ENCODE measurements at places on chromosomes 3 and 15.

- DNase-seq, result no peak
These were observed 25.1 kb upstream of the FSIP1 start for GRCh38 chr15:39807791-39808190.

GRCh38 chr3:40765884-40766283, 241.1 kb downstream of the ZNF621 start:
- no peak for DNase-seq

GRCh38 chr15:79896131-79896633, 632 bp downstream of the MTHFS start:
- DNase-seq, result no peak

DNA sequence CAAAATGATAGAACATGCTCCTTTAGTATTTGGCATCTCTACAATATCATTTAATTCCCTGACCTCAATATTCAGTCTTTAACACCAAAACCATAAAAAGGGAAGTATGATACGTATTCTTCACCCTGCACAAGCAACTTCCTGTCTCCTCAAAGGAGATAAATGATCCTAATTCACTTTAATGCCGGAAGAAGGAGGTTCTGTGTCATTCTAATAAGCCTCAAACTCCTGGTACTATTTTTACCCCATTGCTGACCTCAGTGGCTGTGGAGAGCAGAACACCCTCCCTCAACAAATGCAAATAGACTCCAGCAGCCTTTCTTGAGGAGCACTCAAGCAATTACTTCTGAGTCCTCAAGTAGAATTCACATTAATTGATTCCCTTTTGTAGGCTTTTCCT, 173.3 kb downstream of the TMEM108 start:
- DNase-seq, result no peak

DNA sequence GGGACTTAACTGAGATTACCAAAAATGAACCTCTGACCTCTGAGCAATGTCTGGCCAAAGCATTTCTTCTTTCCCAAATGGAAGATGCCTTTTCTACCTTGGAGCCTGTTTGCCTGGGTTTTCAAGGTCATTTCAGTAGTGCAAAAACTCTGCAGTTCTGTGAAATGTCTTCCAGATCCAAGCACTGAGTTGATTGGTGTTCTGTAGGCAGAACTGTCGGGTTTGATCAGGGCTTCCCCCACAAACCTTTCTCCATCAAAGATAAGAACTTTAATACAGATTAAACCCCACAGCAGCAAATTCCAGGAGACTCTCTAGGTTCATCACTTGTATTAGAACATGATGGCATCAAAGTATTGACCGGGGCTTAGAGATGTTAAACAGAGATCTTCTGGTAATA, 192.7 kb upstream of the TOPAZ1 start:
- no peak for DNase-seq

- DNase-seq, result no peak
These were observed 34.3 kb downstream of the ZXDC start for GRCh38 chr3:126441256-126441880.

- no peak for DNase-seq
These were observed 29.7 kb downstream of the MINDY4B start for GRCh38 chr3:150875548-150875947.

DNA sequence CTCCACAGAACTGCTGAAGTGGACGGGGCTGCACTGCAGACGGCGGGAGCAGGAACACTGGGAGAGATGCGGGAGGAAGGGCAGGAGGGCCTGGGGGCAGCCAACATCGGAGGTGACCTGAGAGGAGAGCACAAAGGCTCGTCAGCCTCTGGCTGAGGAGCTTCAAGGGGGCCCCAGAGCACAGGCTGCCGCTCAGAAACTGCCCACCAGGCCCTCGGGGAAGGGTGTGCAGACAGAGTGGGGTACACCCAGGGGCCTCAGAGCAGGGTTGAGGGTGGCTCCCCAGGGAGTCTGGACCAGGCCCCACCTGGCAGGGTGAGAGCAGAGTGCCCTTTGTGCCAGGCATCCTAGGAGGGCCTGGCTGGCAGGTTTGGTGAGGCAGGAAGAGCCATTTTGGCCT, 14.7 kb upstream of the RHO start:
- DNase-seq, result no peak

DNA sequence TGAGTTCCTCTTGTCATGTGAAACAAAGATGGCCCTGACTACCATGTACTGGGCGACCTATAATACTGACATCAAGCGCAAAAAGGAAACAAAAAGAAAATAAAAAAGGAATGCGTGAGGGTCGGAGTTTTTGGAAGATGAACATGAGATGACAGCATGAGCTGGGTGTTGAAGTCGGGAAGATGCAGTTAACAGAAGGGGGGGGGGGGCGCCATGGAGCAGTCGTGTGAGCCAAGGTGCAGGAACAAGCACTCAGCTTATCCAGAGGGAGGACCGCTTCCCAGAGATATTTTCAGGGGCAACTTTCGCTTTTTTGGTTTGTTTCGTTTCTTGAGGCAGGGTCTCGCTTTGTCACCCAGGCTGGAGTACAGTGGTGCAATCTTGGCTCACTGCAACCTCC, 110.2 kb downstream of the RORA start:
- DNase-seq, result peak; percentile 26

- DNase-seq, result no peak
These were observed 74.2 kb upstream of the FBN1 start for GRCh38 chr15:48719668-48720067.

GRCh38 chr3:132695422-132695821, 26.8 kb downstream of the NPHP3 start:
- DNase-seq, result no peak

DNA sequence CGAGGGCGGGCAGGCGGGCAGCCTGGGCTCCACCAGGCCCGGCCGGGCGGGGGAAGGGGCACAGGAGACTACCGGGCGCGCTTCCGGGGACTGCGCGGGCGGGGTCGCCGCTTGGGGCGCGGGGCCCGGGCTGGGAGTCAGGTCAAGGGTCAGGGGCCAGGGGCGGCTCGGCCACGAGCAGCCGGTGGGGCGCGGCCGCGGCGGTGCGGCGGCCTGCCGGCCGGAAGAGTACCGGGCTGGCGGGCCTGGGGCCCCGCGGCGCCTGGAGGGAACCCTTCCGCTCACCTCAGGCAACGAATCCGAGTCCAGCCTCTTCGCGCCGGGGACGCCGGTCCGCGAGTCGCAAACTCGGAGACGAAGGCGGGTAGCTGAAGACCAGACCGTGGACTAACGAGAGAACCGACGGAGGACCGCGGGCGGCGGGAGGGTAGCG, 225 bp downstream of the RHOA start:
- DNase-seq, result no peak

DNA sequence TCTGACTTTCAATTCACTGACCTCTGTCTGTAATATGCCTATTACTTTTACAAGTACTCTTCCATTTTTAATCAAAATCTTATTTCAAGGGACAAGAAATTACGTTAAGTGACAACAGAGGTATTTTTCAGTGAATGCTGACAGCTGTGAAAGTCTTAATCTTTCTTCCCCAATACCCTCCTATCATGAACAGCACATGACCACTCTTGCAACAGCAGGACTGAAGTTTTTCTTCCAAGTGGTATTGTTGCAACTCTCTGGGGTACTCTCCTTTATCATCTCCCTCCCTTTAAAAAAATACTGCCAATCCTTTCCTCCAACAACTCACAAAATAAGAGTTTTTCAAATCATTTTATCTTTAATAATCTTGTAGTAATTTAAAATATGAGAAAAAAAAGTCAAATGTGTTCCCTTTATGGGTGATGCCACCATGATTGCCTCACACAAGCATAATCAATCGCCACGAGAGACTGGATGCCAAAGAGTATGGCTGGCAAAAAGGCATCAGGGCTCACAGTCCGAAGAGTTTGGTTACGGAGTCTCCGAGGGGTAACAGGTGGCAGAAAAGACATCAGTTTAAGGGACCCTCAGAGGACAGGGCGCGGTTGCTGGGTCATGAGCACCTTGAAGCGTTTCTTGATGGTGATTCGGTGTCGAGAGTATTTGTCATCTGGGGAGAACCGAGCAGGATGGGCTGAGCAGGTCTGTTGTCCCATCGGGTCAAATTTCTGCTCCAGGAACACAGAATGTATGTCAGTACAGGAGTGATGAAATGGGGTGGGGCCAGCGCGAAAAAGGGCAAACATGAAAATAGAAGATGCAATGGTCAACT, 1.3 kb downstream of the NOP10 start:
- DNase-seq, result no peak

- DNase-seq, result no peak
These were observed 42.9 kb downstream of the RPN1 start for GRCh38 chr3:128607710-128608048.

GRCh38 chr15:63052961-63053698, 10.6 kb downstream of the TPM1 start:
- DNase-seq, result no peak

DNA sequence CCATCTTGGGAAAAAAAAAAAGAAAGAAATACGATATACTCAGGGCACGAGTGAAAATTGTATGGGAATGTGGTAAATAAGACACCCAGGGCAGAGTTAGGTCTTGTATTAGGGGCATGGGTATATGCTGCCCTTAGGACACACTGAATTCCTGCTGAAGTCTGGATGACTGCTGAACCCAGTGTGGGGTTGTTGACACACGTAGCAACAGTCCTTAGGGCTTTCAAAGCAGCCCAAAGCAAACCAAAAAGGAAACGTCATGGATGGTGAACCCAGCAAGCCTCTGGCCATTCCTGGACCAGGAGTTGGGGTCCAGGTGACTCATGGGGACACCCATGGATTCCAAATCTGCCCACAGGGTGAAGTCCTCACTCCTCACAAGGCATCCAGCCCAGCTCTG, 27.1 kb upstream of the SEMA3F start:
- no peak for DNase-seq

- no peak for DNase-seq
These were observed 50.8 kb downstream of the GPR176 start for GRCh38 chr15:39869254-39869653.

All from D721Med (cell line).